ENCODE measurements at places on chromosomes 12 and 14.

DNA sequence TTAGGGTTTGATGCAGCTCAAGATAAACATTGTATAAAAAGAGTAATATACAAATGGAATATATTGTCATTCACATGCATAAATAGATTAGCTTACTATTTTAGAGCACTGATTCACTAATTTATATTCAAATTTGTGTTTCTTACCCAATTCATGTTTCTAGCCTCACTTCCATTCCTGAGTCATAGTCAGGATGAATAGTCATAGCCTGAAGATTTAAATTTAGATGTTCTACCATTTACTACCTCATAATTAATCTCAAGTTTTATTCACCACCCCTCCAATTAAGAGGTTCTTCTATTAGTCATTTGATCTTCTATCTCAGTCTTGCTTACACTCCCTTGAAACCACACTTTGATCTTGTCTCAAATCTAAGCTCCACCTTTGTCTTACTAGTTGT lies 38.7 kb downstream of the ANO4 start:
- DNase-seq: no peak

DNA sequence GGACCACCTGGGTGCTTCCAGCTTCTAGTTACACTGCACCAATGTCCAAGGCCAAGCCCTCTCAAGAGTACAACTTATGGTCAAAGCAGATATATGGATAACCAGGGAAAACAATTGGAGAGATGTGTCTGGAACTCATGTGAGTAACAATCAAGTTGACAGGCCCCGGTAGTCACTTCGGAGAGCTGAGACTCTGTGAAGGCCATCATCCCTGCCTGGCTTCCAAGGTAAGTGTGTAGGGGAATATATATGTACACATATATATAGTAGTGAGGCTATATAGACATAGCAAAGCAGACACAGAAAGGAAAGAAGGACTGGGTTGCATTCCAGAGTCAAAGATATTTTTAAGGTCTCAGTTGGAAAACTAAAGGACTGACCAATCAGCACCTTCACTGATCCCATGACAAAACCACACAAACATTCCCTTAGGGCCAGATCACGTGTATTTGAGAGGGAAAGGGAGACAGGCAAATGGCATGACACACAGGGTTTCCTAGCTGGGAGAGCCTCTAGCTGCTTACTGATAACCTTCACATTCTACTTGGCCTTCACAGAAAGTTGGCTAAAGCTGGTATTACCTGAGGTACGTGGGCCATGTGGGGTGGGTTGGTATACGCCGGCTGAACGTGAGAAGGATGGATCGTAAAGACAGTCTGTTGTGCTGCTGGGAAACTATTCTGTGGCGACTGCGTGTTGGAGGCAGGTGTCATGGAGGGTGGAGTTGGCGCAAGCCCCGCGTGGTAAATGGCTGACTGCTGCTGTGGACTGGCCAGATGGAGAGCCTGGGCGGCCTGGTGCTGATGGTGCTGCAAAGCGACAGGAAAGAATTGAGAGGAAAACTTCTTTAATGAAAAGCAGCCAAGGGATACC lies 50.0 kb downstream of the SH2B3 start:
- no peak for DNase-seq

DNA sequence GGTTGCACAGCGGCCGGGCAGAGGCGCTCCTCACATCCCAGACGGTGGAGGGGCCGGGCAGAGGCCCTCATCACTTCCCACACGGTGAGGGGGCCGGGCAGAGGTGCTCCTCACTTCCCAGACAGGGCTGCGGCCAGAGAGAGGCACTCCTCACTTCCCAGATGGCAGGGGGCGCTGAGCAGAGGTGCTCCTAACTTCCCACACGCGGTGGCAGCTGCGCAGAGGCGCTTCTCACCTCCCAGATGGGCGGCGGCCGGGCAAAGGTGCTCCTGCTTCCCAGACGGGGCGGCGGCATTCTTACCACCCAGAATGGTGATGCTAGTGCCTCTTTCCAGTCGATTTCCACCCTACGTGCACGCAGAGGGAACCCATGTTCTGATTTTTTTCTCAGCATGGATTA lies 304.4 kb downstream of the RGS6 start:
- no peak for DNase-seq

GRCh38 chr12:91144053-91144452 lies 32.8 kb upstream of the LUM start:
- DNase-seq: no peak

DNA sequence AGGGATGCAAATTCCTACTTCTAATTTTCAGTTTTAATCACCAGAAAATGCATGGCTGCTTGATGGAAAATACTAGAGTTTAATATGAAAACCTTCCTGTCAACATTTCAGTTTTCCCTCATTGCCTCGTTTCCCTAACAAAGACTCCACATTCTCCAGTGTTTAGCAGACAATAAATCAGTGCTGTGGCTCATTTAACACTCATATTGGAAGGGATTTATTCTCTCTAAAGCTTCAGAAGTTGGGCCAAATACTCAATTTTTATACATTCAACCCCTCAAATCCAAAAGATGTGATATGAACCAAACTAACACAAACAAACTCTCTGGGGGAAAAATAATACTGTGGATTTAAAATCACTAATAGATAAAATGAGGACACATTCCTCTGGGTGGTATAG lies 482.5 kb downstream of the FLRT2 start:
- no peak for DNase-seq

- DNase-seq: no peak
Observed at GRCh38 chr12:53699678-53700025, 23.8 kb upstream of the ATP5MC2 start.

GRCh38 chr12:101200824-101201223 lies 9.2 kb downstream of the SLC5A8 start:
- DNase-seq: no peak

DNA sequence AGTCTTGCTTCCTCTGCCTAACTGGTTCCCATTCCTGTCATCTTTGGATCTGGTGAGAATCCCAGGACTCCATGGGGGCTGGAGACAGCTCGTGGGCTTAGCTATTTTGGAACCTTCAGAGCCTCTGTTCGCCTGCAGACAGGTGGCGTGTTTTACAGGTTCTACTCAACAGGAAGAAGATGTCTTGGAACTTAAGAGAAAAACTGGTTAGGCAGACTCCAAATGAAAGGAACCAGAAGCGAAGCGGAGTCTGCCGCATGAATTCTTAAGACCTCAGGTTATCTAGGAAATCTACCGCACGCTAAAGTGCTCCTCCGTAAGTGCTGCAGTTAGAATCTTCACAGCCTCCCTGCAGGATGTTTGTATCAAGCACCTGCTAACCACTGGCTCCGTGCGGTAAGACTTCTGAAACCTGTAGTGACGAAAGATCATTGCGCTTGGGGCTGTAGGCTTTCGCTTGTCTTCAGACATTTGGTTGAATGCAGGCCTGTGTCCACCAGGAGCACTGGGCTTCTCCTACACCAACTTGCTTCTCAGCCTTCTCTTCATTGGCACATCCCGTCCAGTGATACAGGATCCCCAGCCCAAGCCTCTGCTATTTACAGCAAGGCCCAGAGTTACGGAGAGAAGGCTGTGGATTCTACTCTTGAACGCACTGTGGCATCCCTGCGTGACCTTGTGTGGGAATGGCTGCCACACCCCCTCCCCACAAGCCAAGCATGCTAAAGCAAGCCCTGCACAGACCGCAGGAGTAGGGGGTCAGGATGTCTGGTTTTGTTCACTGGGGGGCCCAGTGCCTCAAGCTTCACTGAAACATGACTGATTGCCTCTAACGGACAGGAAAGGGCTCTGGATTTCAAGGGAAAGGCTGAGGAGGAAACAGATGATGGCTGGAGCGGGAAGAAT lies 35.0 kb downstream of the ACADS start:
- no peak for DNase-seq

DNA sequence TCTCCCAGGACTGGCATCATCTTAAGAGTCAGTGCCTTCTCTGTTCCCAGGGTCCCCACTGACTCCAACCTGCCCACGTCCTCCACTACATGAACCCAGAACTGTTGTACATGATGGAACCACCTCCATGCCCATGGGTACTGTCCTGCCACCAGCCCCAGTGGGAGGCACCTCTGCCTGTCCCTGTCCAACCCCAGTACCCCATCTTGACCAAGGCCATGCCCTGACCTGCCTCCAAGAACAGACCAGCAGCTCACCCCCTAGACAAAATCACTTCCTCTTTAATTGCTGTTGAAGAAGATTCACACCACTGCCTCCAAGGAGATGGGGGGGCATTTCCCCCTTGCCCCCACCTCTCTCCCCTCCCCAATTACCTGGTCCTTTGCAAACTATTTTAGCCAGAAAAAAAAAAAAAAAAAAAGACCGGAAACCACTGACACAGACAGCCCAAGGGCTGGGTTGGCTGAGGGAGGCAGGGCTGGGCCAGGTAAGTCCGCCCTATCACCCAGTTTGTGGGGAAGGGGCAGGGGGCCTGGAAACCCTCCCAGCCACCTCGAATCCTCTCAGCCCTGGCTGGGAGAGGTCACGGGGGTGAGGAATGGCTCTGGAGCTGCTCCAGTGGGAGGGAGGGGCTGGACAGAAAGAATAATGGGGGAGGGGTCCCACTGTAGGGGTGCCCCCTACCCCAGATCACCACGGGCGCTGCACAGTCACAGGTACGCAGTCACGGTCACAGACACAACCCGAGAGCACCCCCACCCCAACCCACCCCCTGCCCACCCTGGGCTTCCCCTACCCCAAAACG lies 13.4 kb downstream of the AGAP2 start:
- DNase-seq: no peak

DNA sequence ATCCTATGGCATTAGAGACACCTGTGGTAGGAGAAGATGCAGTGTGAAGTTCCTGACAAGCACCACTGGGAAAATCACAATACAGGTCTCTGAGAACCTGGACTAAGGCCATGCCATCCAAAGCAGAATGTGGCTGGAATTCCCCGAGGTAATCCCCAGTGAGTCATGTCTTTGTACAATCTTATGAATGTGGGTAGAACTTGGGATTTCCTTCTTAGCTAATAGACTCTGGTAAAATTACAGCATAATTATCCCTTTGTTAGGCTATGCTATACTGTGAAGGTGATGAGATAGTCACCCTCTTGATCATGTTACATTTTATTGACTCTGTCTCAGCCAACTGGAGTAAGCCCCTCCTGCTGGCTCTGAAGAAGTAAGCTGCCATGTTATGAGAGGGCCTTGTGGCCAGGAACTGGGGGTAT lies 224.3 kb upstream of the DCN start:
- no peak for DNase-seq

GRCh38 chr12:113826805-113827538 lies 139.2 kb downstream of the RBM19 start:
- DNase-seq: no peak

DNA sequence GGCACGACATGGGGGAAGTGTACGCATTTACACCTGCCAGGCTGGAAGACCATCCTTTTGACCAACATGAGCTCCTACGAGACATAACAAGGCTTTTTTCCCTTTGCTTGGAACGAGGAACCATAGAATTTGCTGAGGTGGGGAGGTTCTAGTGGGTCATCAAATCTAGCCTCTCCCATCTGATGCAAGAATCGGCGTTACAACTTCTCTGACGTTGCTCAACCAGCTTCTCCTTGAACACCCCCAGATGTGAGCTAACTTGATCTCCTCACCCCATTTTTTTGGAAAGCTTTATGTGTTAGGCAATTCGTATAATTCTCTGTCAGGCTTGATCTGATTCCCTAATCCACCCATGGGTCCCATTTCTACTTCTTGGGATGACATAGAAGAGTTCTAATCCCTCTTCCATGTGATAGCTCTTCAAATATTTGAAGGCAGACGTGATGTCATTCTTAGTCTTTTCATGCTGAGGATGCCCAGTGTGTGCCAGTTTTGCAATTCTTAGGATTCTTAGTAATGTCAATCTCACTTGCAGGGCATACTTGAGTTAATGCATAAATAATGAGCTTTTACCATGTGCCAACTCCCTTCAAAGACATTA lies 163.6 kb upstream of the PARP11 start:
- DNase-seq: no peak

DNA sequence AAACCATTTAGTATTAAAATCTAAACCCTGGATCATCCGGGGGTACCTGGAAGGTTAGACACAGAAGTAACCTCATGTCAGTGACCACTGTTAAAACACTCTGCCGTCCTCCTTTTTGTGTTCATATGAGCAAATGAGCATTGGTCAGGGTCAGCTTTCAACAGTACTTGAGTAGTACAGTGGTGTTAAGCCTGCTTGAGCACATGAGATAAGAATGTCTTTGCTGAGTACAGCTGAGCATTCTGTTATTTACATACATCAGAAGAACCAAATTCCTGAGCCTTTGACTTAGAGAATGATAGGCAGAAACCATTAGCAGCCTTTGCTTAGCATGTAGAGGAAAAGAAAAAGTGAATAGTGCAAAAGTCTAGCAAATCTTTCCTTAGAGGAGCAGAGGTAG lies 38.6 kb upstream of the LRTM2 start:
- no peak for DNase-seq

DNA sequence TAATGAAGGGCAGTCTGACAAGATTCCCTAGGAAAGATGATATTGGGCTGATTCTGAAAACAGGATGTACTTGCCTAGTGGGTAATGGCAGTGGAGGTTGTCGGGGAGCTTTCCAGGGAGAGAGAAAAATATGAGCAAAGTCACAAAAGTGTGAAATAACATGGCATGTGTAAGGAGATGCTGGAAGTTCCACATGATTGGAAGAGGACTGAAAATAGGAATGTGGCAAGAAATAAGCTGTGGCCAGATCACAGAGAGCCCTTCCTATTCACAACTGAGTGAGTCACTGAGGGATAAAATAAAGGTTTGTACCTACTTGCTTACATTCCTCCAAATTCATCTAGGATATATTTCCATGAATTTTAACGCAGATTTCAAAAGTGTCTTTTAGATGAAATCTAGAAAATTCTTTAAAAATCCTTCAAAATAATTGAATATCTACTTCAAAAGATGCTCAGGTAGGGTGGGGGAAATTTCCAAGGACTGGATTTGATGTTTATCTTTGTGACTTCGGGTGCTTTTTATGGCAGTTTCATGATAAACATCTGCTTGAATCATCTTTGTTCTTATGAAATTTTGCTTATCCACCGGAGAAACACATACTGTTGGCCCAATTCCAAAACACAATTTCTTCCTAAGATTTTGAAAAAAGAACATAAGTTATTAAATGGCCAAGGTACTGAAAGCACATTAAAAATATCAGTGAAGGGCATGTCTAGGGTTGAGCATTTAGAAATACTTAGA lies 36.3 kb upstream of the SLC2A13 start:
- no peak for DNase-seq

GRCh38 chr12:104588921-104589590 lies 132.3 kb downstream of the CHST11 start:
- DNase-seq: no peak

DNA sequence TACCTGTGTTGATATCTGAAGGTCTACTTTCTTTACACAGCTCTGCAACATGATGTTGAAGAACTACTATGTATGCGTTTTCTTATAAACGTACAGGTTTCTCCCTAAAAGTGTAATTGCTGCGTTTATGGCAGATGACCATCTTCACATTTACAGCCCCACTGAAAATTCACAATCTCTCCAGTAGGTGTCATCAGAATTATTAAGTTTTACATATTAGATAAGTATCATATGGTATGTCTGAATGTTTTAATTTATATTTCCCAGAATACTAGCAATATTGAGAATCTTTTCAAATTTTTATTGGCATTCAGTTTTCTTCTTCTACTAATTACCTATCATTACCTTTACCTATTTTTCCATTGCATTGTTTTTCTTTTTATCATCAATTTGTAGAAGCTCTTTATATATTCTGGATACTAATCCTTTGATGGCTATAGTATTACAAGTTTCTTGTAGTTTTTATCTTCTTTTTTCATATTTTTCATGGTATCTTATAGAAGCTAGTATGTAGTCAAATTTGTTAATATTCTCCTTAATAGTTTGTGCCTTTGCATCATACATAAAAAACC lies 123.5 kb downstream of the CAPZA3 start:
- DNase-seq: no peak

- no peak for DNase-seq
Observed at GRCh38 chr14:46290706-46291105, 360.9 kb downstream of the RPL10L start.

Measured in stimulated activated CD4-positive, alpha-beta T cell treated with anti-CD3 and anti-CD28 coated beads, TNF-alpha, amount 100 ng/mL, for 48 hours (primary cell).